ENCODE measurements at places on chromosomes 12 and 14. TPM values are rescaled to one million over a fixed set of nuclear protein-coding genes. Genes with fewer than 3 reads are reported as not detected.
A peak's percentile ranks its signal among the peaks of the same experiment; 100 is the strongest.

- H3K4me1 ChIP-seq, result no peaks in the 10 kb centered on the region
- H3K36me3 ChIP-seq, result no peaks in the 10 kb centered on the region
- DNase-seq, result no peak
Observed at GRCh38 chr12:61414470-61414869, 845.7 kb upstream of the USP15 start.

- DNase-seq, result no peak
- H3K4me3 ChIP-seq, result no peak overlapping the region
- no peaks in the 10 kb centered on the region for H3K4me1 ChIP-seq
- no peaks in the 10 kb centered on the region for H3K27me3 ChIP-seq
Observed at GRCh38 chr14:89289477-89289876, 127.6 kb downstream of the FOXN3 start.

- H3K4me3 ChIP-seq, result no peak overlapping the region
- no peaks in the 10 kb centered on the region for H3K36me3 ChIP-seq
- no peaks in the 10 kb centered on the region for H3K4me1 ChIP-seq
- no peak overlapping the region for H3K27ac ChIP-seq
Observed at GRCh38 chr12:71567537-71567936, 96.1 kb downstream of the ZFC3H1 start.

DNA sequence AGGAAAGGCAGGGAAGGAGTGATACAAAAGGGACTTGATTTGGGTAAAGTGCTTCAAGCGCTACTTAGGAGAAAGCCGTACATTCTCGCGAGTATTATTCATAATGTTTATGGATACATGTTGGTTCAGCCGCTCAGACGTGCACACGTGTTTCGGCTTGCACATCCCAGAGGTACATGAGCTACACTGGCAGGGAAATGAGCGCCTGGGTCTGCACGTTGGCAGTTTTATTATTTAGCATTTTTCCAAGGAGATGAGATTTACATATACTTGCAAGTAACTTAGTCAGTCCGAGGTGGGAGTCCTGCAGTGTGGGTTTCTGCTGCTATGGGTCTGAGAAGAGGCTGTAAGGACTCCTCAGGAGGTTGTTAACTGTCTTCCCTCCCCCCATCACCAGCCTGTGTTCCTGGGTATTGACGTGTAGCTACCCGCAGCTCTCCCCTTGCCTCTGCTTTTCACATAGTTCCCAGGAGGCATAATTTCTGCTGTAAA is 1.5 kb downstream of the PRKCH start:
- peak overlapping the region; percentile 14 for H3K4me3 ChIP-seq
- no peak for DNase-seq
- H3K36me3 ChIP-seq, result no peaks in the 10 kb centered on the region
- H3K4me1 ChIP-seq, result peaks cover 9% of the 10 kb centered on the region

DNA sequence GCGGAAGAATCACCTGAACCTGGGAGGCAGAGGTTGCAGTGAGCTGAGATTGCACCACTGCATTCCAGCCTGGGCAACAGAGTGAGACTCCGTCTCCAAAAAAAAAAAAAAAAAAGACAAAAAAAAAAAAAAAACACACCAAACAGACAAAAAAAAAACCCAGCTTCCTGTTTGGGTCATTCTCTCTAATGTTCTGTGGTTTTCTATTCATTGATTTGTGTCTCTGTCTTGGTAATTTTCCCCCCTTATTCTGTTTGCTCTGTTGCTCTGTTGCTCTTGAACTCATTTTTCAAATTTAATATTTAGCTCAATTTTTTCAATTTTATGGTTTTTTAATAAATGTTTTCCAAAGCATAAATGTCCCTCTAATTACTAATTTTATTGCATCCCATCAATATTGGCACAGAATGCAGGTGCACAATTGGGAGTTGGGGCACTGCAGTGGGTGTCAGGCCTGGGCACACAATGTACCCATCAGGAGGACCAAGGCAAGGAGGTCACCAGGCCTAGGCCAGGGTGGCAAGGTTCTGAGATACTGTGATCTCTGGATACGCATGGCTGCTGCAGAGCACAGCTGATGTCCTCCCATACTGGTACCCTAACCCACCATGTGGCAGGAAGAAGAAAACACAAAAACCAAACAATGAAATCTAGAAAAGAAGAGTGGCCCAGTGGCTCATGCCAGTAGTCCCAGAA is 8.0 kb upstream of the GNPTAB start:
- H3K36me3 ChIP-seq, result no peaks in the 10 kb centered on the region
- no peaks in the 10 kb centered on the region for H3K27me3 ChIP-seq
- no peaks in the 10 kb centered on the region for H3K4me1 ChIP-seq
- no peak overlapping the region for H3K4me3 ChIP-seq
- no peak overlapping the region for H3K27ac ChIP-seq

DNA sequence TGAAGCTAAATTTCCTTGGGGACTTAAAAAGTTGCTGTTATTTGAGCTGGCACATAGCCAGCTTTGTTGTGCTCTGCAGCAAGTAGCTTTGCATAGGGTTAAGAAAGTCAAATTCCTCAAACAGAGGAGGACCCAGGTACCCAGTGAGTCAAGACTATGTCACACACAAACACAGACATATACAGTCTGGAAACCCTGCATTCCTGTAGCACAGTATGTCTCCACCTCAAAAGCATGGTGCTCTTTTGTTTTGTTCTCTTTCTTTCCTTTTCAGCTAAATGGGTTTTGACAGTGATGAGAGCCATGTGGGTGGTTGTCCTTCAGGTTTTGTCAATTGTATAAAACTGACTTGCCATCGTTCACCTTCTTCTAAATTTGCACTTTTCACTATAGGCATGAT is 179.6 kb upstream of the DIO2 start:
- H3K27ac ChIP-seq, result no peak overlapping the region
- no peaks in the 10 kb centered on the region for H3K36me3 ChIP-seq
- H3K4me3 ChIP-seq, result no peak overlapping the region

- H3K4me1 ChIP-seq, result peaks cover 20% of the 10 kb centered on the region
- peaks cover 21% of the 10 kb centered on the region for H3K36me3 ChIP-seq
- no peaks in the 10 kb centered on the region for H3K27me3 ChIP-seq
- peak within 1 kb of the TSS; percentile 71 for H3K27ac ChIP-seq
- peak; percentile 97 for DNase-seq
Observed at GRCh38 chr14:52706724-52707706, at the start of gene PSMC6. Gene PSMC6, plus strand, starts transcription at chr14:52707200. Its CDS starts 20 bp downstream, at chr14:52707220.

- H3K27ac ChIP-seq, result no peak overlapping the region
- no peak overlapping the region for H3K4me3 ChIP-seq
- H3K36me3 ChIP-seq, result no peaks in the 10 kb centered on the region
- no peaks in the 10 kb centered on the region for H3K4me1 ChIP-seq
- DNase-seq, result no peak
Observed at GRCh38 chr12:100904270-100904669, 109.7 kb downstream of the ANO4 start.

DNA sequence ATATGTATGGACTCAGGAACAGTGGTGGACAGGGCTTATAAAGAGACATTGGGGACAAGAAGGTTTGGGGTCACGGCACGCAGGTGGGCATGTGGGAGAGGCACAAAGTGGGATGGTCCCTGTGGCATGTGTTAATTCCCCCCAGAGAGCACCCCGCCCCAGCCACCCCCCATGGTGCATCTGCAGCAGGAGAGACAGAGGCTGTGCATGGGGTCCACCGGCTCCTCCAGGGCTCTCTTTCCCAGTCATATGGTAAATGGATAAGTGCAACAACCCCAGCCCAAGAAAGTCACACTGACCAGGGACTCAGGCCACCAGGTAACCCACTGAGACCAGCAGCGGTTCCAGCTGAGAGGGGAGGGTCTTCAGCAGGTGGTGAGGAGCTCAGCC is 242.1 kb downstream of the BCL11B start:
- H3K4me1 ChIP-seq, result no peaks in the 10 kb centered on the region
- H3K27ac ChIP-seq, result no peak overlapping the region

DNA sequence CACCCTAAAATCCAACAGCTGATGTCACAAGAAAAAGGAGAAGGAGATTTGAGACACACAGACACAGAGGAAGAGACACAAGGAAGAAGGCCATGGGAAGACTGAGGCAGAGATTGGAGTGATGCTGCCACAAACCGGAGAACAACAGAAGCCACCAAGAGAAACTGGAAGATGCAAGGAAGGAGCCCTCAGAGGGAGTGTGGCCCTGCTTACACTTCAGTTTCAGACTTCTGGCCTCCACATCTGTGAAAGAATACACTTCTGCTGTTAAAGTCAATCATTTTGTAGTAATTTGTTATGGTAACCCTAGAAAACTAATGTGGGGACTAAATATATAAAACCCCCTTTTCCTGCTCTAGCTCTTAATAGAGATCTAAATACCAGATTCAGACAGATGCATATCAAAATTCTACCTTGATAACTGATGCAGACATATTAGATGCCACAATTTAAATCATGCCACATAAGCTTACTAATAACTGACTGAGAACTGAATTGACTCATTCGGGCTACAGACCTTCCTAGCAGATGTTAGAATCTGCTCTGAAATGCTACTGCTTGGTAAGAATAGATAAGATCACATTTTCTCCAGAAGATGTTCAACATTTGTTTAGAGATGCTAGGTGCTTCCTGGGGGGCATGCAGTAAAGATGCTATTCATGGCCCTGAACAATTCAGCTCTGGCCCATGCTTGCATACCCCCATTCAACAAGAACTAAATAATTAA is 113.1 kb upstream of the CCND2 start:
- no peak for DNase-seq
- peaks cover 4% of the 10 kb centered on the region for H3K4me1 ChIP-seq
- no peak overlapping the region for H3K27ac ChIP-seq
- no peak overlapping the region for H3K4me3 ChIP-seq
- H3K36me3 ChIP-seq, result no peaks in the 10 kb centered on the region
- H3K27me3 ChIP-seq, result no peaks in the 10 kb centered on the region

- no peaks in the 10 kb centered on the region for H3K36me3 ChIP-seq
- no peak overlapping the region for H3K27ac ChIP-seq
- H3K4me3 ChIP-seq, result no peak overlapping the region
- no peak for DNase-seq
- H3K4me1 ChIP-seq, result no peaks in the 10 kb centered on the region
- H3K27me3 ChIP-seq, result peaks cover 3% of the 10 kb centered on the region
Observed at GRCh38 chr14:99258876-99259726, 12.9 kb downstream of the BCL11B start.

GRCh38 chr12:90199006-90199405 is 490.4 kb upstream of the ATP2B1 start:
- DNase-seq, result no peak
- no peaks in the 10 kb centered on the region for H3K27me3 ChIP-seq
- H3K27ac ChIP-seq, result no peak overlapping the region
- H3K4me3 ChIP-seq, result no peak overlapping the region

DNA sequence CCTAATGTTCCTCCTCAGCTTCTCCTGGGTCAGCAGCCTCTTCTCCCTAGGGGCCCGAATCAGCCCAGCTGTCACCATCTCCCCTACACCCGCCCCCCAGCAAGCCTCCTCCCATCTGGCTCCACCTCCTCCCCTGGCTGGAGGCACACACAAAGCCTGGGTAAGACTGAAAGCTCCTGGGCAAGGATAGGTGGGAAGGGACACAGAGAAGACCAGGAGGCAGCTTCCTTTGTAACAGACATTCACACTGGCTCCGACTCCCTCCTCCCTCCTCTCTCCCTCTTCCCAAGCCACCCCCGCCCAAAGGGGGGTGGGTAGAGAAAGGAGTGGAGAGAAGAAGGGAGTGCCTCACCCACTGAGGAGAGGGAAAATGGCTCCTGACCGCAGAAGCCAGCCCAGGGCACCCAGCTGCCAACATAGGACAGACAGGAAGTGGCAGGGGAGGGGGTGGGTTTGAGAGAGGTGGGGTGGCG is 4.0 kb downstream of the CHD4 start:
- peaks cover 38% of the 10 kb centered on the region for H3K4me1 ChIP-seq
- H3K27me3 ChIP-seq, result no peaks in the 10 kb centered on the region
- peaks cover 37% of the 10 kb centered on the region for H3K36me3 ChIP-seq
- no peak overlapping the region for H3K27ac ChIP-seq
- H3K4me3 ChIP-seq, result no peak overlapping the region
- DNase-seq, result no peak

- H3K27ac ChIP-seq, result no peak overlapping the region
- no peak for DNase-seq
- H3K4me3 ChIP-seq, result no peak overlapping the region
- no peaks in the 10 kb centered on the region for H3K4me1 ChIP-seq
- no peaks in the 10 kb centered on the region for H3K36me3 ChIP-seq
- no peaks in the 10 kb centered on the region for H3K27me3 ChIP-seq
Observed at GRCh38 chr12:65082406-65082805, 38.7 kb downstream of the WIF1 start.

DNA sequence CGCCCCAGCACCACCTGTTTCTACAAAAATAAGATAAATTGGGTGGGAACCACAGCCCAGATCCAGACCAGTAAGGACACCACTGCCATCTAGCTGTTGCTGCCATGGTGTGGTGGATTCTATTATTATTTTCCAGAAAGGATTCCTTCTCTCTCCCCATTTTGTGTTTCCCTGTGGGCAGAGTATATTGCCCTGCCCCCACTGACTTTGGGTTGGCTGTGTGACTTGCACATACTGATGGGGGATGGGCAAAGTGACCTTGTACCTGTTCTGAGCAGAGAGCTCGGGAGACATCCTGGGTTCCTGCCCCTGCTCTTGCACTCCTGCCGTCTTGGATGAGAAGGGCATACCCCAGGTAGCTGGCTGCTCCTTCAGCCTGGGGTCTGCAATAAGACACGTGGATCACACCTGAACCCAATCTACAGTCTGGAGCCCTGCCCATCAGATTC is 24.3 kb downstream of the MOAP1 start:
- no peak overlapping the region for H3K4me3 ChIP-seq
- H3K36me3 ChIP-seq, result no peaks in the 10 kb centered on the region
- no peak for DNase-seq

- no peaks in the 10 kb centered on the region for H3K27me3 ChIP-seq
- no peak for DNase-seq
Observed at GRCh38 chr12:62296001-62296400, 35.8 kb downstream of the USP15 start.

GRCh38 chr12:3564411-3564810 is 73.4 kb downstream of the PRMT8 start:
- no peaks in the 10 kb centered on the region for H3K4me1 ChIP-seq
- H3K27me3 ChIP-seq, result no peaks in the 10 kb centered on the region
- no peak overlapping the region for H3K27ac ChIP-seq
- H3K4me3 ChIP-seq, result no peak overlapping the region
- H3K36me3 ChIP-seq, result no peaks in the 10 kb centered on the region

DNA sequence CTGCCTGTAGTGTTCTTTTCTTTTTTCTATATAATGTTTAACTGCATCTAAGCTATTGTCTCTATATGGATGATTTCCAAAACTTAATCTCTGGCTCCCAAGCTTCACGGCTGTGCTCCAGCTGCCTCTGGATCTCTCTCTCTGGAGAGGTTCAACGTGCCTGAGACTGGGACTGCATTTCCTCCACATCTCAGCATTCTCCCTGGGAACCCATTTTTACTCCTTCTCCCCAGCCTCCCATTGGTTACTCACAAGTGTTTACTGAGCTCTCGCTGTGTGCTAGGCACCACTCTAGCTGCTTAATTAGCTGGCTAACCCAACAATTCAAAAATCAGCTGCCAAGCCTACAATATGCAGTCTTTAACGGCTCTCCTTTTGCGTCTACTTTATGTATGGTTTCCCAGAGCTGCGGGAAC is 34.7 kb downstream of the FBXL14 start:
- no peaks in the 10 kb centered on the region for H3K4me1 ChIP-seq
- H3K27me3 ChIP-seq, result no peaks in the 10 kb centered on the region
- H3K4me3 ChIP-seq, result no peak overlapping the region

TDRD9 gene
- 0.56 TPM for total RNA-seq

SMOC1 gene
- 21.9 TPM for total RNA-seq

ZNF891 gene
- 1.3 TPM for total RNA-seq

AMIGO2 gene
- 1.2 TPM for total RNA-seq

LIN7A gene
- 9.7 TPM for total RNA-seq

CIT gene
- total RNA-seq, result 24.7 TPM

REC8 gene
- 4.7 TPM for total RNA-seq

RDH12 gene
- total RNA-seq, result 1.1 TPM

TEX52 gene
- not detected for total RNA-seq

OR4K5 gene
- total RNA-seq, result not detected

TMPRSS12 gene
- total RNA-seq, result not detected

ZBTB42 gene
- 5.4 TPM for total RNA-seq

PEX5 gene
- 37.9 TPM for total RNA-seq

GPR132 gene
- 1.2 TPM for total RNA-seq

Measured in liver (tissue), 10 donors.